NCI-H1417 treated with DMSO at 0.1 percent for 48 hours (cell line): ENCODE measurements at places on chromosomes 3 and 15.

DNA sequence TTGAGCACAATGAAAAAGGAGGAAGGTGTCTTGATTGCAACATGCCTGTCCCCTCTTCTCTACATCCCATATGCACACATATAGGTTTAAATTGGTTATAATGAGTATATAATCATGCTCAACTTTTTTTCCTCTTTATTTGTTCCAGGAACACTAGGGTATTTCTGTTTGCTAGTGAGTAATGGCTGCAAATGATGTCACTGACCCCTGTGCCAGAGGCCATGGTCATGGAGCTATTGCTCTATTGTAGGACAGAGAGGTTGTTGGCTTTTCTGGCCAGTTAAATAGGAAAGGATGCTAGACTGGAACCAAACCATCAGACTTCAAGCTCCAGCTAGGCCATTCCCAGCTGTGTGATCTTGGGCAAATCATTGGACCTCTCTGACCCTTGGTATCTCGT is 9.6 kb downstream of the ARHGEF3 start:
- DNase-seq: no peak

DNA sequence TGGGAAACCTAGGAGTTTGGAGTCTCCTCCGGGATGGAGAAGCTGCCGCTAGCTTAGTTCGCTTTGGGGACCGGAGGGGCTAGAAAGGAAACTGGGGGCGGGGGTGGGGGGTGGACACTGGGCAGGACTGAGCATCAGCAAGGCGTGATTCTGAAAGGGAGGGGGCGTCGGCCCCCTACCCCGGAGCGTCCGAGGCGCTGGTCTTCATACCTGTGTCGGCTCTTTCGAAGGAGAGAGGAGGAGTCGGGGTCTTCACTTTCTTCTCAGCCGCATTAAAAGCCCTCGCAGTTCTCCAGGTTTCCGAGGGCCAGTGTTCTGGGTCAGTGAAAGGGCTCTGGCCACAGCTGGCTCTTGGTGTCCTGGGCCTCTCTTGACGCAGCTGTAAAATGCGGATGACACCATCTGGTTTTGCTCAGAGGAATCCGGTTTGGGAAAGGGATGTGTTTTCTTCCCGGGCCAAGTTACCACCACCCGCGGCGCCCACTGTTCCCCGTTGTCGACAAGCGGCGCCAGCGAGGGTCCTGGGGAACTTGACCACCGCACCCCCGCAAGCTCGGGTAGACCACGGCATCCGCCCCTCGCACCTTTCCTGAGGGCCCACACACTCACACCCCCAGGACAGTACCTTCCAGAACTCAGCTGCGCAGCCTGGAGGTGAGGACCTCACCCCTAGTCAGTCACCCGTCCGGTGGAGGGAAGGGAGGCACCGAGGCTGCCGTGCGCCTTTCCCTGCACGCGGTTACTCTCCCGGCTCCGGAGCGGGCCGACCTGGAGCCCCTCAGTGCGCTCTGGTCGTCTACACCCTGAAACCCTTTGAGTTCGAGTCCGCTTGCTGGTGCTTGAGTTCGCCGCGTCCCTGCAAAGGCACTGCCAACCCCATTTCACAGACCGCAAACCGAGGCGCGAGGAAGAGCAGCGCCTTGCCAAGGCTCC is 660 bp downstream of the CCK start:
- no peak for DNase-seq

DNA sequence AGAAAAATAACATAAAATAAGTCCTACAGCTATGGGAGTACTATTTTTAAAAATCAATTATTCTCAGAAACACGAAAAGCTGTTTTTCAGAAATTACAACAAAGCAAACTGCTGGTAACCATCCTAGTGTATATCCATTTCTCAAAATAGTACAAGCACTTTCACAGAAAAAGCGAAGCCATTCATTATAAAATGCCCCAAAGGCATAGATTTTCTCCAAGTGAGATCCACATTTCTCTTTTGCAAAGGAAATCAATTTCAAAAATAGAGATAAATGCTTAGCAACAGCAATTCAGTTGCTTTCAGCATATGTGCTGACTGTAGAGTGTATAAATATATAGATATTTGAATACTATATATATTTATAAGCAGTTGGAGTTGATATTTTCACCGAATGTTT is 1266.3 kb downstream of the SI start:
- no peak for DNase-seq

- DNase-seq: no peak
These were observed 158.1 kb upstream of the UBE3A start for GRCh38 chr15:25596644-25597562.

DNA sequence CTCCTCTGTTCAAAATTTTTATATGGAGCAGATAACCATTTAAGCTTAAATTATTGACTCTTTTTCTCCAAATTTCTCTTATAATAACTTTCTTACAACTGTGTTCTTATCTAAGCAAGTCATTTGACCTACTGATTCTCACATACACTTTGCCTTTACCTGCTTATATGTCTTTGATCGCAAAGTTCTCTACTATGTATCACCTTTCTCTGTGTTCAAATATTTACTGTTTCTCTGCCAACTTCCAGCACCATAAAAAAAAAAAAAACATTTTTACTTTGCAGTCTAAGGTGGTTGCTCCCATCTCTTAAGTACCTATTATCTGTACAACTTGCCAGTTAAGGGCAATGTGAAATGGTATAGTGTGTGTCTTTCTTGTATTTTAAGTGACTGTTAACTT is 100.8 kb upstream of the DPH6 start:
- DNase-seq: no peak

DNA sequence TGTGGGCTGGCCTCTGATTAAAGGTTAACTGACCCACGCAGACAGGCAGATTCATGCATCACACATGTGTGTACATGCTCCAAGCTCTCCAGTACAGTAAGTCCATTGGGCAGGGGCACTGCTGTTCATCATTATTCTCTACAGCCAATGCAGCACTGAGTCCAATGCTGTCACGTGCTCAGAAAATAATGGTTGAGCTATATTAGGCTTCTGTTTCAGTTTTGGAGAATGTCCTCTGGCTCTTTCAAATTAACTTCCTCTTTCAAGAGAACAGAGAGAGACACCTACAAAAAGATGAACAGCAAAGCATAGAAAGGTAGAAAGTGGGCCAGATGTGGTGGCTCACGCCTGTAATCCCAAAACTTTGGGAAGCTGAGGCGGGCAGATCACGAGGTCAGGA is 202.6 kb downstream of the MEX3B start:
- DNase-seq: no peak

GRCh38 chr3:136989781-136990524 is 32.2 kb downstream of the IL20RB start:
- no peak for DNase-seq

DNA sequence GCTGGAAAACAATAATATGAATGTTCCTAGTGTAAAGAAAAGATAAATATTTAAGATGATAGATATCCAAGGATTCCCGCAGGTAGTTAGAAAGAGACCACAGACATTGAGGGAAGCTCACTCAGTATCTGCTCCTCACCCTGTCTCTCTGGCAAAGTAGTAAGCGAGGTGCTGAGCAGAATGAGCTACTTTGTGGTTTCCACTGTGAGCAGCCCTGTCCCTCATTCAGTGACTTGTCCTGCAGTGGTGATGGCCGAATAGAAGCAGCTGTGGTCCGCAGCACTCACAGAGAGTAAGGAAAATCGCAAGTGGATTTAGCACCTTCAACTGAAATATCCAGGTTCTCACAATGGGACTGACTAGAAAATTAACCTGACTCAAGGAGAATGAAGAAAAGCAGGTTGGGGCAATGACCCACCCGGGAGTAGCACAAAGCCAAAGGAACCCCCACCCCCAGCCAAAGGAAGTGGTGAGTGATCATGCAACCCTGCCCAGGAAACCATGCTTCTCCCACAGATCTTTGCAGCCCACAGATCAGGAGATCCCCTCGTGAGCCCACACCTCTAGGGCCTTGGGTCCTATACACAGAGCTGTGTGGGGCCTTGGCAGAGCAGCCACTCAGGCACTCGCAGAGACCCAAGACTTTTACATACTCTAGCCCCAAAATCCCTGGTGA is 21.8 kb upstream of the SLC25A38 start:
- DNase-seq: no peak

- DNase-seq: no peak
These were observed 10.9 kb downstream of the TLNRD1 start for GRCh38 chr15:81011593-81011992.

DNA sequence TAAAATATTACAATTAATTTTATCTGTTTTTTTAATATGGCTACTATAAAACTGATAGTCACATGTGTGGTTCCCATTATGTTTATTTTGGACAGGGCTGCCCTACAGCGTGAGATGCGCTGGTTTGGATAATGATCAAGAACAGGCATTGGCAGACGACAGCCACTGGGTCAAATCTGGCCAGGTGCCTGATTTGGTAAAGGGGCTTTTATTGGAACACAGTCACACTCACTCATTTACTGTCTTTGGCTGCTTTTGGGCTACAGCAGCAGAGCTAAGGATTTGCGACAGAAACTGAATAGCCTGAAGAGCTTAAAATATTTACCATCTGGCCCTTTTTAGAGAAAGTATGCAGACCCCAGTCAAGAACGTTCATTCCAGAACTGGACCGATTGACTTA is 724.2 kb upstream of the CFAP20DC start:
- no peak for DNase-seq

DNA sequence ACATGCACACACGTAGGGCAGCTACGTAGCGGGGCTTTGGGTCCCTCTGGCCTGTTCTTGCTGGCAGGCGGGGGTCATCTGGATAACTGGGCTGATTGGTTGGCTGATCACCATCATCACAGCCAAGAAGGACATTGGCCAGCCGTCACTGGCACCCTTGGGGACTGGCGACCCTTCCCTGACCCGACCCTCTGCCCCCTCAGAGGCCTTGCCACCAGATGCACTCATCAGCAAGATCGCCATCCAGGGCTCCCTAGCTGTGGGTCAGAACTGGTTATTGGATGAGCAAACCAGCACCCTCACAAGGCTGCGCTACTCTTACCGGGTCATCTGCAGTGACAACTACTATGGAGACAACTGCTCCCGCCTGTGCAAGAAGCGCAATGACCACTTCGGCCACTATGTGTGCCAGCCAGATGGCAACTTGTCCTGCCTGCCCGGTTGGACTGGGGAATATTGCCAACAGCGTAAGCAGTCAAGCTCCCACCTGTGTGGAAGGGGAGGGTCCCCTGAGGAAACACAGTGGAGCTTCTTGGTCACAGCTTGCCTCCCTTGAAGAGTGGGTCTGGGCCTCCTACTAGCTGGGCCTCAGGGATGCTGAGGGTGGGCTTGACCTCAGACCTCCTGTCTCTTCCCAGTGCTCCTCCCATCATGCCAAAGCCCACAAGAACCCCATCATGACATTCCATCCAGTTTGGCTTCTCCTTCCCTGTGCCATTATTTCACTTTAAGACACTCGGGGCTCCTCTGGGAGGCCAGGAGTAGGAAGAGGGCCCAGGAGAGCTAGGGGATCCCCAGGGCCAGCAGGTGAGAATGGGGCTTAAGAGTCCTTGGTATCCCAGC is 2.4 kb downstream of the DLL4 start:
- DNase-seq: no peak

GRCh38 chr3:158419820-158420653 is 151.0 kb upstream of the MLF1 start:
- no peak for DNase-seq

- DNase-seq: no peak
These were observed 14.5 kb downstream of the BCL2A1 start for GRCh38 chr15:79956354-79956939.

DNA sequence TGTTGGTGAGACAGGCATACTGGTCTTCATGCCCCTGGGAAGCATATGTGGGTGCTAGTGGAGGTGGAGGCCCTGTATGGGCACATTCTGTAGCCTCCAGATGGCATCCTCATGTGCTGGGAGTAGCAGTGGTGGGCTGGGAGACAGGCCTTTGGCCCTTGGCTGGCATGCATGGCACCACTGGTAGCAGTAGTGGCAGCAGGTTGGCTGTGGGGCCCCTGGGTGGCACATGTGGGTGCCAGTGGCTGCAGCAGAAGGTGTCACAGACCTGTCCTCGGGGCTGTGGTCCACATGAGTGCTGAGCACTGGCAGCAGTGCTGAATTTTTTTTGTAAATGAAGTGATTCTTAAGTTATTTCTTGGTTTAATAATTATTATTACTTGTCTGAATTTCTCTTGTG is 71.2 kb downstream of the TNFAIP8L3 start:
- DNase-seq: no peak

GRCh38 chr3:194450341-194450740 is 36.5 kb downstream of the ATP13A3 start:
- DNase-seq: peak; percentile 88

- no peak for DNase-seq
These were observed 185.1 kb upstream of the UBE2E1 start for GRCh38 chr3:23620638-23621015.

DNA sequence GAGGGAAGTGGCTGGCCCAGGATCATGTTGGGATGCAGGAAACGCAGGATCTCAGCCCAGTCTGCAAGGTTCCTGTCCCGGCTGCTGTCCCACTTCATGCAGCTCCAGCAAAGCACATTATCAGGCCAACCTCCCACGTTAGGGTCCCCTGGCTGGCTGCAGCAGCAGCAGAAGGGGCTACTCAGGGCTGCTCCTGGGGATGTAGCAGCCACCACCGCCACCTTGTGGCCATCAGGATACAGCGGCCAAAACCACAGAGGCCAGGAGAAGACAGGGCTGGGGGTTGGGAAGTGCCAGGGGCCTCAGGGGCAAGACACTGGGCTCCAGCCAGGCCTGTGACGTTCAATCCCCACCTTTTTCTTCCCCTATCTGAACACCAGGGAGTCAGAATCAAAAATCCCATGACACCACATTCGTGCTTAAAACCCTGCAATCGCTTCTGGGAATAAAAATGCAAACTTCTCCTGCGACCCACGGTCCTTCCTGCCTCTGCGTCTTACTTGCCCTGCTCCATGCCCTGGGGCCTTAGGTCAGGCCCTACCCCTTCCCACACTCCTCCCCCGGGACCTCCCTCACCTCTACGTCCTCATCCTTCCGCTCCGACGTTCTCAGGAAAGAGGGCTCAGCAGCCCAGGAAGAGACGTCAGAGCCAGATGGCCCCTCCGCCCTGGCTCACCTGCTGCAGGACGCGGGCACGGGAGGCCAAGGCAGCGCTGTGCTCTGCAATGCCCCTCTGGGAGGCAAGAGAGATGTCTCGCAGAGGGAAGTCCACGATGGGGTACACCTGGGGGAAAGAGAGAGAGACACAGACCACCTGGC is 21.5 kb downstream of the SSUH2 start:
- no peak for DNase-seq

- no peak for DNase-seq
These were observed 264.6 kb upstream of the TLE3 start for GRCh38 chr15:70362350-70362749.

DNA sequence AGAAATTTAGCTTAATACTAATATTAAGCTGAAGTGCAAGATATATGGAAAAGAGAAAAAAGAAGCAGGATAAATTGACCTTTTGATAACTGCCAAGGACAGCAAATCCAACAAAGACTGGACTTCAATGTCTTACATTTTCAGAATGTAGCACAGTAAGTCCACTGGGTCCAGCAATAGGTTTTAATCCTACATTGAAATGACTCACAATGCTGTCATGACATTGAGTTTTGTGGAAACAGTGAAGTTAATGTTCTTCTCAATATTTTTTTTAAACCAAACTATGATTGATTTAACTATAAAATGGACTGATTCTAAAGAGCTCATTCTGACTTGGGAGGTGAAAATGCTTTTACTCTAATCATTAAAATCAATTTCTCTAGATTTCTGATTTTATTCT is 166.6 kb upstream of the ZNF717 start:
- no peak for DNase-seq
